ENCODE measurements at places on chromosomes 7 and 10.

DNA sequence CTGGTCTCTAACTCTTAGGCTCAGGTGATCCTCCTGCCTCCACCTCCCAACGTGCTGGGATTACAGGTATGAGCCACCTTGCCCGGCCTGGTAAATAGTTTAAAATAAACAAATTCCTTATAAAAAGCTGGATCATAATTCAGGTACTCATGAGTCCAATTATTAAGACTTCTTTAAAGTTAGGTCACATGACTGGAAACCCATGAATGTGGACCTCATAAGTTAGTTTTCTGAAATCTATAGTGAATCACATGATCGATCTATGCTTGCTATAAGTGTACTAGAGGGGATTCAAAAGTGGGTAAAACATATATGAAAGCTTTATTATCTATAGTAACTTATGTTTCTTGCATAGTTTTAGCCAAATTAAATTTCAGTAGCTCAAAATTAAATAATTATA is 14.3 kb downstream of the NT5C3A start:
- DNase-seq: no peak

DNA sequence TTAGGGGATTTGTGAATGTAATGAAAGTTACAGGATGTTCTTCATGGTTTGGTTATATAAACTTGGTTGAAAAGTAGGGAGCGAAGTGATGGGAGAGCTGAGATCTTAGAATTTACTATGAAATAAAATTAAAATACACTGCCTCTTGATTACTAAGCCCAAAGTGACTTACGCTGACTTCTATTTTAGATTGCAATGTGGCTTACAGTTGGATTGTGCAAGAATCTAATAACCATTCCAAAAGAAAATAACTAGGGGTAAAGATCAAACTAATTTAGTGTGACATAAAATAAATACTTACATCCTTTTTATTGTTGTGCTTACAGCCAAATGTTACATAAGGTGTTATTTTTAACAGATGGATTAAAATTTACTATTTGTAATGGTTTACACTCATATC is 15.3 kb downstream of the WNT16 start:
- DNase-seq: peak; percentile 18

DNA sequence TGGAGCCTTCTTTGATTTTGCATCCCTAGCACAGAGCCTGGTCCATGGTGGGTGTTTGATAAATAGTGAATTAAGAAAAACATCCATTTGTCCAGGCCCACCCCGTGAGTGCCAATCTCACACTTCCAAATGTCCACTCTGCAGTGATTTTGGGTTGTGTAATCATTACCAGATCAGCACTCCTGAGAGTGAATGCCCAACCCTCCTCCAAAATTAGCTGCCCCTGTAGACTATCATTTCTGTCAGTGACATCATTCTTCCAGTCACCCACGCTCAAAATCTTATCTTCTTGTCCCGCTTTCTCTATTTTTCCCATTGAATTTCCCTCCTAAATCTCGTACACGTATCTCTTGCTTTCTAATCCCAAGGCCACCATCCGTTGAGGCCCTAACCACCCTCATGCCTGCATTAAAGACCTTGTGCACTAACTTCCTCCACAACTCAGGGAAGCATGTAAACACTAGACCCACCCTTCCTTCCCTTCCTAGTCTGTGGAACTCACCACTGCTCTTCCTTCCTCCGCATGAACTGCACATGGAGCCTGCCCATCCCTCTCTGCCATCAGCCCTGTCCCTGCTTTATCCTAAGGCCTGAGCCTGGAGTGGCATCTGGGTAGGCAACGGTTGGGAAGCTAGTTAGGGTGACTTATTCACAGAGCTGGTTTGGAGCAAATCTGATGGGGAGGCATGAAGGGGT is 32.8 kb downstream of the PIK3AP1 start:
- DNase-seq: no peak

DNA sequence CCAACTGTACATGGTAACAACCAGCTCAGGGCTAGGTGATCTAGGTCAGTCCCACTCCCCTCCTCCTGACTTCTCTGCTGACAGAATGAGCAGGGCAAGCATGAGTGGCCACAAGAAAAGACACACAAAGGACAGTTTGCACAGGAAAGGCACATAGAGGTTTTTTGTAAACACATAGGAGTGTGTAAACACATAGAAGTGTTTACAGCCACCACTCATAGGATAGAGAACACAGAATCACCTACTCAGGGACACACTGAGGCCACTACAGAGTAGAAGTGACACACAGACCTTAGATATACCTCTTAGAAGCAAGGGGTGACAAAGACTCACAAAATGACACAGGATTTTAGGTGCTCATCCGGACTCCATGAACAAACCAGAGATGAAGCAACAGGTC is 19.0 kb downstream of the NUDCD3 start:
- DNase-seq: no peak

- no peak for DNase-seq
Measured at GRCh38 chr7:77771901-77772300, 26.3 kb downstream of the TMEM60 start.

DNA sequence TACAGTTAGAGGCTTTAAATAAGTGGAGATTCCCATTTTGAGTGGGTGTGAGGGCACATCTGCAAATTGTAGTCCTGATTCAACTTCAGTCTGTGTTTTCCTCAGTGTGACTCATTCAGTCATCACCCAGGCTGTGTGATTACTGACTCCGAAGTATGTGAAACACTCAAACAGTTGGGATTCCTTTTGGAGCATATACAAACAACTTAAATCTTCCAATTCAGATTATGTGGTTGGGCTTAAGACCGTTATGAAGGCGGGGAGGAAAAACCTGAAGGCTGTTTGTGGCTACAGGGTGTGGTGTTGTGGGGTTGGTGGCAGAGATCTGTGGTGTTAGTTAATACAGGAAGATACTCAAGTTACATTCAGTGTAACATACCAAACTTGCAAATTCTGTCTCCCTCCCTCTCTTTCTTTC is 259.7 kb upstream of the FERD3L start:
- DNase-seq: peak; percentile 100

- no peak for DNase-seq
Measured at GRCh38 chr7:31492086-31492485, 21.8 kb upstream of the ITPRID1 start.

- no peak for DNase-seq
Measured at GRCh38 chr10:65765006-65765541, 1160.8 kb upstream of the LRRTM3 start.

DNA sequence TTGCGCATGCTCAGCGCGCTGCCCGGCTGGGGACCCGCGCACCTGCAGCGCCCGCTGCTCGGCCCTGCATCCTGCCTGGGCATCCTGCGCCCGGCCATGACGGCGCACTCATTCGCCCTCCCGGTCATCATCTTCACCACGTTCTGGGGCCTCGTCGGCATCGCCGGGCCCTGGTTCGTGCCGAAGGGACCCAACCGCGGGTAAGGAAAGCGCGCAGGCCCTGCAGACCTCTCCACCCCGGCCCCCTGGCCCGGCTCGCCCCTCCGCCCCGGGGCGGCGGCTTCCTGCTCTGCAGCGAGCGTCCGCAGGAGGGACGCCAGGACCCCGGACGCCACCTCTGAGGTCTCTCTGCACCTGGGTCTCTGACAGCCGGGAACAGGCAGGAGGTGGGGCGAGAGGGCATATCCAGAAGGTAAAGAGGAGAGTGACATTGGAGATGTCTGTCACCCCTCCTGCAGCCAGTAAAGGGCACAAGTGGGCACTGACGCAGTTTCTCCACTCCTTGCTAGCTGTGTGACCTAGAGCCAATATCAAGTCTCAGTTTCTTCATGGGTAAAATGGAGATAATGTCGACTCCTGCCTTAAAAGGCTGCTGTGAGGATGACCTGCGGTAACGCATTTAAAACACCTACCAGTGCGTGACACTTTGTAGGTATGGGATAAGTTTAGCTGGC is 338 bp downstream of the ATP6V0E2 start:
- DNase-seq: no peak

DNA sequence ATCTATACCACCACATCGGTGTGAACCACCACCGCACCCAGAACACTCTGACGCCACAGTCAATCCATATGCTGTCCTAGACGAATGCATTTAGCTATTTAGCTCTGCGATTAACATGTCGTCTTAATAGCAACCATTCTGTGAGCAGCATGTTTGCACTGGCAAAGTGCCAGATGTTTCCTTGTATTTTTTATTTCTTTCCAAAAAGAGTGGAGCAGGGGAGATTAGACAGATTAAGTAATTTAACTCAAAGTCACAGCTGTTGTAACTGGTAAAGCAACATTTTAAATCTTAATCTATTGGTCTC is 57.0 kb upstream of the ARL4A start:
- DNase-seq: peak; percentile 21

- peak; percentile 38 for DNase-seq
Measured at GRCh38 chr7:73852500-73852899, 8.5 kb upstream of the TMEM270 start.

DNA sequence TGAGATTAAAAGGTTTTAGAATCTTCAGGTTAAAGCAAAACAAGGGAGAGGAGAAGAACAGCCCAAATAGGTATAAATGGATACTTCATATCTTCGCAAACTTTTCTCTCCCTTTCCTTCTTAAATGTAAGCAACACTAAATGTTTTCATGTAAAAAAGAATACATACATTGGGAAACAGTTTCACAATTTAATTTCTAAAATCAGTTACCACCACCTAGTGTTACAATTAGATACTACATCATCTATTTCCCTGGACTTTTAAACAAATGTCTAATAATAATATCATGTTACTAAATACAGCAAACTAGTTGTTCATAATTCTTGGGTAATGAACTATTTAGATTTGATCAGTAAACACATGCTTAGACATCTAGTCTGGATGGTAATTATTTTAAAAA is 35.8 kb downstream of the MINDY3 start:
- peak; percentile 64 for DNase-seq

GRCh38 chr10:3716093-3716492 is 68.9 kb downstream of the KLF6 start:
- DNase-seq: peak; percentile 58

DNA sequence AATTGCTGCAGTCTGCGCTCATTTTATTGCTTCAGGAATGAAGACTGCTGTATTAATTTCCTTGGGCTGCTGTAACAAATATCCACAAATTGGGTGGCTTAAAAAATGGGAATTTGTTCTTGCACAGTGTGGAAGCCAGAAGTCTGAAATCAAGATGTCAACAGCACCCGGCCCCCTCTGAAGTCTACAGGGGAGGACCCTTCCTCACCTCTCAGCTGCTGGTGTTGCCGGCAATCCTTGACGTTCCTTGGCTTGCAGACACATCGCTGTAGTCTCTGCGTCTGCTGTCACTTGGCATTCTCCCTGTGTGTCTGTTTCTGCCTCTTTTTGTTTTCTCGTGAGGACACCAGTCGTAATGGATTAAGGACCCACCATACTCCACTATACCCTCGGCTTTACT is 166.2 kb downstream of the PTPN20 start:
- DNase-seq: no peak

DNA sequence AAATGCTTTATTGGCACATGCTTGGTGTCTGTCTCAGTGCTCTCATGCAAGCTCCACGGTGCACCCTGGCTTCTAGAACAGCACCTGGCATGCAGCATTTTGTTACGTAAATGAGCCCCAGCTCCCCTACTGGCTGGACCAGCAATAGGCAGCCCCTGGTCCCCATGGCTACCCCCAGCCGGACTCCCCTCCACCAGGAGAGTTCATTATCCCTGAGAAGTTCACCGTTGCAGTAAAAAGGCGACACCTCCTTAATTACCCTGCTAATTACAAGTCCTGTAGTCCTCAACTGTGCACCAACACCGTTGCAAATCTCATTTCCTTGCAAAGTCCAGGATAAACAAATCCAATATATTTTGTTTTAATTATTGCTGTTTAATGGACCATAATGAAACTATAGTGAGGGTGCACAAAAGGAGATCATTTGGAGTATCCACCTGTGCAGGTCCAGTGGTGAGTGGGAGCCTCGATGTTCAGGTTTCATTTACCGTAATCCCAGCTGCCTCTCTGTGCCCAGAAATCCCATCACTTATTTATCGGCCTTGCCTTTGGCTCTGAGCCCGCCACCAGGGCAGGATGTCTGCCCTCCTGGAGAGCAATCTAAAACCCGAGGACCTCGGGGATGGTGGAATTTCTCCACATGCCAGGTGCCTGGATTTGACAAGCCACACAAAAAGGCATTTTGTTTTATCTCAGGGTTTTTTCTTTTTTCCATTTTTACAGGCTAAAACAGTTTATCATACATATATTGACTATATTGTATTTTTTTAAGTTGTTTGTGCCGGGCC is 12.8 kb upstream of the DRGX start:
- no peak for DNase-seq

GRCh38 chr10:22437620-22438588 is 92.6 kb downstream of the SPAG6 start:
- DNase-seq: peak; percentile 36

- no peak for DNase-seq
Measured at GRCh38 chr10:26981232-26981824, 119.0 kb downstream of the ANKRD26 start.

GRCh38 chr10:112952282-112953173 is 2.5 kb downstream of the TCF7L2 start:
- no peak for DNase-seq

DNA sequence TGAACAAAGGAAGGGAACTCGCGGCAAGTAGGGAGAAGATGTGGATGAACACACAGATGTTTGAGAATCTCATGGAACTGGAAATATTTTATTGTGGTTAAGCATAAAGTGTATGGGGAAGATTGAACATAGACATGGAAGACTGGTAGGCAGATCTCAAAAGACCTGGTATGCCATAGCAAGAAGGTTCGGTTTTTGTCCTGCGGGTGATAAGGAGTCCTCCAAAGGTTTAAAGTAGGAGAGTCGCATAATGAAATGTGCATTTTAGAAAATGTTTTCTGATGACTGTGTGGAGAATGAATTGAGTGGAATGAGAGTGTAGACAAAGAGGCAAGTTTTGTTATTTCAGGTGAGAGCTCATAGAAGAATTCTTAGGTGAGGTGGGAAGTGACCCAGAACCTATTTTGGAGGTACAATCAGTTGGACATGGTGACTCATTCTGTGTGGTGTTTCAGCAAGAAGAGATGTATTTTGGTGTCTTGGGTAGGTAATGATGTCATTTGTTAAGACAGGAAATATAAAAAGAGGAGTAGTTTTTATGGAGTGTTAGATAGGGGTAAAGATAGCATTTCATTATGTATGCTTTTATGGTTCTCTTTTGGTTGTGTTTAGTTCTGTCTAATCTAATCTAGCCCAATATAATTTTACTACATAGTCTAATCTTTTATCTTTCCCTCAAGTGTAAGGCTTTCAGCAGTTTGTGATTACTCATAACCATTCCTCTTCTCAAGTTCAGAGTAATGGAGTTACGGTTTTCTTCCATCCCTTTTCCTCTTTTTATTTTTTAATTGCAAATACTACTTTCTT is 239.2 kb downstream of the EXOC4 start:
- DNase-seq: peak; percentile 77

DNA sequence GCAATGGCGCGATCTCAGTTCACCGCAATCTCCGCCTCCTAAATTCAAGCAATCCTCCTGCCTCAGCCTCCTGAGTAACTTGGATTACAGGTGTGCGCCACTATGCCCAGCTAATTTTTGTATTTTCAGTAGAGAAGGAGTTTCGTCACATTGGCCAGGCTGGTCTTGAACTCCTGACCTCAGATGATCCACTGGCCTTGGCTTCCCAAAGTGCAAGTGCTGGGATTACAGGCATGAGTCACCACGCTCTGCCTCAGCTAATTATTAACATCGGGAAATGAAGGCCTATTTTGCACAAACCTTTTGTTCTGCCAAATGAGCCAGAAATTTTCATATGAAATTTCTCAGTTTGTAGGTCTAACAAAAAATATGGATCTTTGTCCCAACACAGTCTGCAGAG is 106.7 kb upstream of the ODAD2 start:
- no peak for DNase-seq

GRCh38 chr7:128453836-128454804 is 1.6 kb upstream of the HILPDA start:
- peak; percentile 91 for DNase-seq

- no peak for DNase-seq
Measured at GRCh38 chr7:46318276-46318675, 397.2 kb upstream of the IGFBP3 start.
